ENCODE measurements at places on chromosomes 4 and X.

DNA sequence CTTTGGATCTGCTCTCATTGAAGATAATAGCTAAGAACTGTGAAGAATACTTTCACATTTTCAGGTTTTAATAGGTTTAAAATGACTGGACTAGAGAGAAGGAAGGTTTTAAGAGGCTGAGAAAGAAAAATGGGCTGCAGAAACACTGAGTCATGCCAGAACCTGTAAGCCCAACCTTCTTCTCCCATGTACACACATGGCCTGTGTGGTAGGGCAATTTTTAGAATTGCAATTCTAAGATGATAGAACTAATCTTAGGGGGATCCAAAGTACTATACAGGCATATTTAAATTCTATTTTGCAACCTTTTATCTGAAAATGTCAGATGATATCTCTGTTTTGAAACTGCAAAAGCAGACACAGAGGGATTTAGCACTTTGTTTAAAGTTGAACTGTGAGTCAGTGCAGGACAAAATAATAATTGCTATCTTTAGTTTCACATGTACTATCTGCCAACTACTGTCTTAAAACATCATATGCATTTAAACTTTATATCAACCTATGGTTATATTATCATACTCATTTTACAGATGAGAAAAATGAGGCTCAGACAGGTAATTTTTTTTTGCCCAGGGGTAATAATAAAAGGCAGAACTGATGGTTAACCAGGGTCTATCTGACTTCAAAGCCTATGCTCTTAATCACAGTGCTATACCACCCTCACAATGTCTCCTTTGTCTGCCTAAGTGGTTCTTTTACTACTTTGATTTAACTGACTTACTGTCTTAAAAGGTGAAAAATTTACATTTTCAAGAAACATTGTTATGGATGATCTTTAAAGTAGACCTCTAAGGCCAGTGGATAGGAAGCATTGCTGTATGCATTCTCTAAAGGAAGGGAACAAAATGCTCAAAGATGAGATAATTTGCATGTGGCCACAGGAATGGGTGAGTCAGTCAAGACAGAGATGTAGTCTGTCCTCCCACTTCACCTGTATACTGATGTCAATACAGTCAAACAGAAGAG is 4.3 kb downstream of the TMPRSS11E start:
- no peak for DNase-seq

GRCh38 chr4:141329174-141329569 is 108.5 kb downstream of the ZNF330 start:
- DNase-seq: no peak

DNA sequence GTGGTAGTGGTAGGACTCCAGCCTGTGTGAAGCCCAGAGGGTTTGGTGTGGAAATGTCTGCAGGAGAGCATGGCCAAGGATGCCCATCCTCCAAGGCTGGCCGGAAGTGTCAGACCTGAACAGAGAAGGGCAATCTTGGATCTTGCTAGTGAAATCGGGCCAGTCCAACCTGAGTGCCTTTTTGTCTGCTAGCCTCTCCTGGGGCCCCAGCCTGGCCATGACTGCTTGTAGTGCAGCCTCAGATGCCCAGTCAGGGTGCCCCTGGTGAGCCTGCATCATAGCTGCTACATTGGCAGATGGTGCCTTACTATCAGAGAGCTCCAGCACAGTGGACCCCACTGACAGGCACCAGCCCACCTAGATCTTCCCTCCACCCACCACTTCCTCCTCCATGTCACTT is 99.3 kb upstream of the PCDH18 start:
- no peak for DNase-seq

GRCh38 chrX:17475449-17476217 is 100.6 kb downstream of the NHS start:
- peak; percentile 68 for DNase-seq

GRCh38 chr4:150569384-150569987 is 12.5 kb upstream of the MAB21L2 start:
- DNase-seq: no peak

DNA sequence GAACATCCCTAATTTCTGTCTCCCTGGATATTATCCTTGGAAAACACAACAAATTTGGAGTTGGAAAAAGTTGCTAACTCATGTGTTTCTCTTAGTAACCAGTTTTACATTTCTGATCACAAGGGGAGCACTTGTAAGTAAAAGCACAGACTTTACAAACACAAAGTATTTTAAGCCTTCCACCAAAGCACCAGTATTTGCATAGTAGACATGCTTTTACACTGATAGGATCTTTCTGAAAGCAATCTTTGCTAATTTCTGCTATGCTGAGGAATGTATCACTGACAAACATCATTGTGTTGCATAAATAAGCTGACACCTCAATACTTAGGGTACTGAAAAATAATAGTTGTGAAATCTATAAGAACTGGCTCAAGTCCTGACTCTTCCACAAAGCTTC is 100.6 kb downstream of the MID1 start:
- DNase-seq: no peak

DNA sequence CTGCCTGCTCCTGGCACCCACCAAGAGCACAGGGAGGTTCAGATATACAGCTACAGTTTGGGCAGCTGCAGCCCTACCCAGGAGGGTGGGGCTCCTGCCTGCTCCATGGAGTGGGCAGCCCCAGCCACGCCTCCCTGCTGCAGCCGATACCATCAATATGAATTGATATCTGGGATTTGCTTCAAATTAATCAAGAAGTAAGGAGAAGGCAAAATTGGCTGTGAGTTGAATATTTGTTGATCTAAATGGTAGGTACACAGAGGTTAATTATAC is 31.2 kb upstream of the ZNF280C start:
- no peak for DNase-seq

GRCh38 chr4:162101337-162101736 is 62.5 kb downstream of the FSTL5 start:
- no peak for DNase-seq

GRCh38 chr4:185933078-185933581 is 121.1 kb upstream of the SORBS2 start:
- no peak for DNase-seq

DNA sequence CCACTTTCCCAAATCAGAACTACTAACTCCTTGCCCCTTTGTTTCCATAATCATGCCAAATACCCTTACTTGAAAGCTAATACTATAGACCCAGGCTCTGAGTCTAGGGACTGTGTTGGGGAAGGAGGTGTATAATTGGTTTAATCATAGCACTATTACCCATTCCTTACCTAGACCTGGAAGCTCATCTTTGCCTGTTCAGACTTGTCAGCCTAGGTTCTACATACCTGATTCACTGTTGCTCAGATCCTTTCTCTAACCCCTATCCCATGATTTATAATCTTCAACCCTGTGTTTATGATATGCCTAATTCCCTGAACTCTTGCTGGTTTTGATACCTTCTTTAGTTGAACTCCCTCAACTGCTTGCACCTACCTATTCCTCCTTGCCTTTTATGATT is 123.1 kb upstream of the GRIA3 start:
- no peak for DNase-seq

DNA sequence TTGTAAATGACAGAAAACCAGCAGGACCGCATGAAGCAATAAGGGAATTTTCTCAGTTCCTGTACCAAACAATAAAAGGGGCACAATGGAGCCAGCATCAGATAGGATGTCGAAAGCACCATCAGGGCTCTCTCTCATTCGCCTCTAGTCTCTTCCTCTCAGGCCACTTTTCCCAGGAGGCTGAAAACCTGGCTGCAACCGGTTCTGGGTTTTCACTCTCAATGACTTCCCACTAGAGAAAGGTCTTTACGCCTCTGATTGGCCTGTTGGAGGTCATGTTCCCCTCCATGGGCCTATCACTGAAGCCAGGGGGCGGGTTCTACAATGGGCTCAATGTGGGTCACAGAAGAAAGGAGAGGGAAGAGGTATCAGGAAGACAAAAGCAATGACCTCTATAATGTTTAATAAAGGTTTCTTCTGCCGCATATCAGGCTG is 29.3 kb downstream of the ZNF827 start:
- no peak for DNase-seq

- no peak for DNase-seq
These were observed 77.5 kb downstream of the MID1IP1 start for GRCh38 chrX:38878641-38879340.

DNA sequence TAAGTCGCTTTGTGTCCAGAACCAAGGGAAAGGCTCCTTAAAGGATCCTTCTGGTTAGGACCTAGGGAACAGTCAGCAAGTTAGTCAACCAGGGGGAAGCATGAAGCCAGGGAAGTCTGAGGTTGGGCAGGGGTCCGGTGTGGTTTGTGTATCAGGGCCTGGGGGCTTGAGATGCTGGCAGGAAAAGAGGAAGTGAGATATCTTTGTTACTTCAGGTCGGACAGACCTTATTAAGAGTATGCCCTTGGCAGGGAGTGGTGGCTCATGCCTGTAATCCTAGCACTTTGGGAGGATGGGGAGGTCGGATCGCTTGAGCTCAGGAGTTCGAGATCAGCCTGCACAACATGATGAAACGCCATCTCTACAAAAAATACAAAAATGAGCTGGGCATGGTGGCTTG is 52.3 kb upstream of the TRPC5OS start:
- DNase-seq: no peak

GRCh38 chr4:95106408-95106928 is 348.7 kb downstream of the BMPR1B start:
- no peak for DNase-seq

- DNase-seq: no peak
These were observed 29.9 kb upstream of the PCDH19 start for GRCh38 chrX:100440006-100440405.

DNA sequence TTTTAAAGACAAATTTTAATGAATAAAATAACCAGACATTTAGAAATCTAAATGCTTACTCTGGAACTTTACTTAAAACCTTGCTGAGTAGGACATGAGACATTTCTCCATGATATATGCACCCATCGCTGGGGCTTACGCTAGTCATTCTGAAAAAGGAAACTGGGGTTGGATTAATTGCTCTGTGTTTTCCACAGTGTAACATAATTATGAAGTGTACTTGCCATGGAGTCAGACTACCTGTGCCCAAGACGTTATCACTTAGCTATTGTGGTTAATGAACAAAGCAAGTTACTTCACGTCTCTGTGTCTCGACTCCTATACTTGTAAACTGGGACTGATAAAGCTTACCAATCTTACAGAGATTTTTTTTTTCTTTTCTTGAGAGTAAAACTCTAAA is 47.8 kb downstream of the SHISA3 start:
- no peak for DNase-seq

DNA sequence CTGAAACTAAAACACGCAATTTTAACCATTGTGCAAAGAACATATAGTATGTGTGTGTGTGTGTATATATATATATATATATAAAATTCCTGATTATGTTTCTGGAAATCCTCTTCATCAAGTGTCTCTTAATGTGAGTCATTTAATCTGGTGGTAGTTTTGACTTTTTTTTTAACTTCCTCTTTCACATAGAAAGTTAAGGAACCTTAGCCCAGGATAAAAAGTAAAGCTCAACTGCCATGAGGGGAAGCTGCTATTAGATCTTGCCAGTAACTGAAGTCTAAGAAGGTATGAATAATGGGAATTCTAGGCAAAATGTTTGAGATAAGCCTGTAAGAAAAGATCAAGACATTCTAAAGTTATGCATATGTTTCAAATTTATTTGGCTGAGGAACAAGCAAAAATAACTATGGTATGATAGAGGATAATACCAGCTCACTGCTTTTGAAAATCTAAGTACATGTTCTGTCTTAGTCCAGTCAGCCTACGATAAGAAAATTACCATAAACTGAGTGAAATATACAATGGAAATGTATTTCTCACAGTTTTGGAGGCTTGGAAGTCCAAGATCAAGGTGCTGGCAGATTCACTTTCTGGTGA is 757.0 kb downstream of the TRAM1L1 start:
- no peak for DNase-seq

DNA sequence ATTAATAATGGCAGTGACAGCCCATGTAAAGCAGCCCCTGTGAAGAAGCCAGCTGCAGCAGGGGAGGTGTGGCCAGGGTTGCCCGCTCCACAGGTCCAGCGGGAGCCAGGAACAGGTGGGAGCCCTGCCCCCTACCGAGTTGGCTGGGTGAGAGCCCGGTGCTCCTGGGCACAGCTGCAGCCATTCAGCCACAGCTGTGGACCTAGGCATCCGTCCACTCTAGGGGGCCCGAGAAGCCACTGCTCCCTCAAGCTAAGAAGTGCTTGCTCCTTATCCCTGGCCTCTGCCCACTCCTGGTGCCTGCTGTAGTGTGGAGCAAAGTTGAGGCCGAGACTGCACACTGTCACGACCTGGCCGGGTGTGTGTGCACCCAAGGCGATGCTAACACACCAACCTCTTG is 1469.0 kb downstream of the PCDH7 start:
- DNase-seq: no peak

DNA sequence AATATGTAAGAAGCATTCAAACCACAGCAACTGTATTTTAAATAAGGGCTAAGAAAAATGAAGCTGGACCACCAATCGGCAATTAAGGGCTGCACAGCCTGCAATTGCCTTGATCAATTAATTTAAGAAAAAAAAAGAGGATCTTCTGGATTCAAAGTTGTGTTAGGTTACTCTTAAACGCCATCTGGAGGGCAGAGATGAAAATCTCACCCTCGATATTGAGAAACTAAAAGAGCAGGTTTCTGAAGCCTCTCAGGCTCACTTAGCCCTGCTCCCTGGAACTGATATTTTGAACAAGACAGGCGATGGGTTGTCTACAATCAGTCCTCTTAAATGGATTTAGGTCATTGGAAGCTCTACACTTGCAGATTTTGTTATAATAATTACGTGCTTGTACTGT is 579.4 kb downstream of the GRXCR1 start:
- no peak for DNase-seq

DNA sequence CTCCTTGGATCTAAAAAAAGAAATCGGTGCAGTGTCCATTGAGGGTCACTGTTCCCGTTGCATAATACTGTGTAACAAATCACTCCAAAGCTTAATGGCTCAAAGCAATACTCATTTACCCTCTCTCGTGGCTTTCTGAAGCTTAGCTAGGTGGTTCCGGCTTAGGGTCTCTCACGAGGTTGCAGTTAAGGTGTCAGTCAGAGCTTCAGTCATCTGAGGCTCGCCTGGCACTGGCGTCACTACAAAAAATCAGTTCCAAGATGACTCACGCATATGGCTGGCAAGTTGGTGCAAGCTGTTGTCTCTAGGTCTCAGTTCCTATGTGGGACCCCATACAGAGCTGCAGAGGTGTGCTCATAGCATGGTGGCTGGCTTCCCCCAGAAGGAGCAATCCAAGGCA is 91.0 kb downstream of the BEND2 start:
- no peak for DNase-seq

DNA sequence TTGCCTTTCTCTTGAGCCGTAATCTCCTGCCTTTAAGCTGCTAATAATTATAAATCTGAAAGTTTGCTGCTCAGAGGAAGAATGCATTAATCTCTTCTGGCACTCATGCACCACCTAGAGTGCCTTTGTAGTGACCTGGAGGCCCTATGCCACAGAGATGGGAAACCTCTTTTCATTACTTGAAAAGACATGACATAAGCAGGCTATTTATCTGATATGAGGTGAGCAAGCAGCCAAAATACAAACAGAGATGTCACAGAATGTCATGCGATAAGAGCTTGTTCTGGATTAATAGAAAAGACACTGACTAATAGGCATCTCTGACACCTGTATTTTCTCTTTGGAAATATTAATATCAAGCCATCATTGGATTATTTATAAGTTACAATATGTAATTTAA is 42.3 kb downstream of the GABRB1 start:
- DNase-seq: no peak

Data from tibial artery (tissue), 4 donors.